ENCODE measurements at places on chromosomes 2 and 18. TPM values are rescaled to one million over a fixed set of nuclear protein-coding genes. Genes with fewer than 3 reads are reported as not detected.

TWSG1 gene
- total RNA-seq = 23.6 TPM

- H3K27ac ChIP-seq = no peak overlapping the region
- H3K36me3 ChIP-seq = no peaks in the 10 kb centered on the region
- DNase-seq = no peak
- no peaks in the 10 kb centered on the region for H3K4me1 ChIP-seq
Measured at GRCh38 chr2:120622159-120622869, 113.4 kb upstream of the GLI2 start.

- H3K36me3 ChIP-seq = no peaks in the 10 kb centered on the region
Measured at GRCh38 chr2:138444411-138444810, 57.2 kb upstream of the SPOPL start.

GRCh38 chr2:212538305-212539071 lies at the start of gene ERBB4:
Gene ERBB4 (minus strand): TSS chr2:212538802. CDS start chr2:212538530, 272 bp downstream.
- peaks cover 8% of the 10 kb centered on the region for H3K27me3 ChIP-seq
- DNase-seq = no peak
- no peaks in the 10 kb centered on the region for H3K36me3 ChIP-seq
- H3K4me3 ChIP-seq = peak within 1 kb of the TSS; percentile 37
- no peak within 1 kb of the TSS for H3K27ac ChIP-seq

- no peaks in the 10 kb centered on the region for H3K27me3 ChIP-seq
- no peak for DNase-seq
- no peaks in the 10 kb centered on the region for H3K4me1 ChIP-seq
- no peaks in the 10 kb centered on the region for H3K36me3 ChIP-seq
Measured at GRCh38 chr2:167855211-167855610, 392.2 kb downstream of the STK39 start.

PCARE gene
- total RNA-seq = not detected

- peaks cover 3% of the 10 kb centered on the region for H3K4me1 ChIP-seq
- H3K27me3 ChIP-seq = no peaks in the 10 kb centered on the region
- H3K36me3 ChIP-seq = no peaks in the 10 kb centered on the region
- DNase-seq = no peak
- no peak overlapping the region for H3K27ac ChIP-seq
- H3K4me3 ChIP-seq = no peak overlapping the region
Measured at GRCh38 chr2:206472094-206472493, 28.8 kb downstream of the ADAM23 start.

CFAP210 gene
- total RNA-seq = not detected

RNF125 gene
- 10.7 TPM for total RNA-seq

DNA sequence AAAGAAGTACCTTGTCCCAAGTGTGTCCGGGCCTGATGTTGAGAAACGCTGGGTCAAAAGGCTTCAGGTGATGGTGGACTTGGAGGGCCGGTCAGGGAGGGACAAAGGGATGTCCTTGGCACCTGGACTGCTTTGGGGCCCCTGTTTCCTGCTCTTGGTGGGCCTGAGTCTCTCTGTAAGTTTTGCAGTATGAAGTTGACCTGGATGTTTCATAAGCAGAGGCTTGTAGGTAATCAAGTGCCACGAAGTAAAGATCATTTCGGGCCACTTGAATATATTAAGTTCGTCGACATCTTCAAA lies 29.4 kb downstream of the ASAP2 start:
- DNase-seq = no peak
- no peak overlapping the region for H3K4me3 ChIP-seq
- peak overlapping the region; percentile 73 for H3K27ac ChIP-seq

- no peak overlapping the region for H3K4me3 ChIP-seq
- DNase-seq = no peak
- H3K27me3 ChIP-seq = peaks cover 19% of the 10 kb centered on the region
- H3K27ac ChIP-seq = no peak overlapping the region
- no peaks in the 10 kb centered on the region for H3K36me3 ChIP-seq
Measured at GRCh38 chr2:192190474-192190873, 4.3 kb downstream of the TMEFF2 start.

- H3K36me3 ChIP-seq = no peaks in the 10 kb centered on the region
- no peaks in the 10 kb centered on the region for H3K4me1 ChIP-seq
- H3K27ac ChIP-seq = no peak overlapping the region
- H3K4me3 ChIP-seq = no peak overlapping the region
Measured at GRCh38 chr2:174863183-174863582, 98.9 kb upstream of the CHRNA1 start.

ITGA4 gene
- 1.6 TPM for total RNA-seq

GRCh38 chr2:39408351-39409136 lies 28.5 kb downstream of the MAP4K3 start:
- no peaks in the 10 kb centered on the region for H3K27me3 ChIP-seq
- H3K27ac ChIP-seq = no peak overlapping the region
- no peaks in the 10 kb centered on the region for H3K36me3 ChIP-seq
- DNase-seq = no peak
- peaks cover 3% of the 10 kb centered on the region for H3K4me1 ChIP-seq

GRCh38 chr2:189516546-189516945 lies 64.0 kb downstream of the SLC40A1 start:
- no peak overlapping the region for H3K4me3 ChIP-seq
- no peaks in the 10 kb centered on the region for H3K4me1 ChIP-seq
- no peaks in the 10 kb centered on the region for H3K36me3 ChIP-seq
- no peak for DNase-seq

NETO1 gene
- total RNA-seq = not detected

- H3K27ac ChIP-seq = no peak overlapping the region
- H3K27me3 ChIP-seq = no peaks in the 10 kb centered on the region
- no peak for DNase-seq
- no peak overlapping the region for H3K4me3 ChIP-seq
- no peaks in the 10 kb centered on the region for H3K36me3 ChIP-seq
- no peaks in the 10 kb centered on the region for H3K4me1 ChIP-seq
Measured at GRCh38 chr2:208175069-208175839, 11.9 kb upstream of the CRYGA start.

DNA sequence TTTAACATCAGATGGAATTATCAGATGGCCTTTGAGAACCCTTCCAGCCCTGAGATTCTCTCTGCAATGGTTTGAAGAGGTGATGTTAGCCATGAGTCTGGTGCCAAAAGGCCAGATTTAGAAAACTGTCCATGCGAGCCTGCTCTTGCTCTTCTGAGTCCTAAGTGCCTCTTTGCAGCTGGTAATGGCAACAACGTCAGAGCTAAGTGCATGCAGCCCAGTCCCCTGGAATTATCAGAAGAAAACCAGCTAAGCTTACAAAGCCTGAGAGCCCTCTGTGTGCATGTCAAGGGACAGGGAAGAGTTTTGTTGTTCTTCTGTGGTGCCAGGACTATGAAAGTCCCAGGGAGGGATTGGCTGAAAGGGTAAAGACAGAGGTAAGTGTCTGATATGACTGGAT lies 89.8 kb downstream of the LOXHD1 start:
- no peaks in the 10 kb centered on the region for H3K4me1 ChIP-seq
- DNase-seq = no peak
- no peak overlapping the region for H3K27ac ChIP-seq
- no peaks in the 10 kb centered on the region for H3K36me3 ChIP-seq
- H3K4me3 ChIP-seq = no peak overlapping the region
- no peaks in the 10 kb centered on the region for H3K27me3 ChIP-seq

SLC8A1 gene
- total RNA-seq = 15.1 TPM

DNA sequence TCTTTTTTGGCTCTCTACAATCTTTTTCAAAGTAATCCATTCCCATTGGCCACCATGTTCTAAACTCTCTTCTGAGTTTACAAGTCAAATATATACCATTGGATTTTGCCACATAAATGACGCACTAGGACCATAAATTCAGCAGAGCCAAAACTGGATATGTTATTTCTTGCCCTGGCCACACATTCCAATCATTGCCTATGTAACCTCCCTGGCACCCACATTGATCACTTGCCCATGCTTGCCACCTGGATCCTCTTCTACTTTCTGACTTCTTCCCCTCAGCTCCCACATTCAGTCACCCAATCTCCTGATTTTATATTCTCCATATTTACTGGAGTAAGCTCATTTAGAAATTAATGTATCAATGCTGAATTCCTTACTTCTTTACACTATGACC lies 5.1 kb upstream of the ZC3H15 start:
- DNase-seq = no peak
- H3K36me3 ChIP-seq = no peaks in the 10 kb centered on the region
- no peak overlapping the region for H3K27ac ChIP-seq
- no peak overlapping the region for H3K4me3 ChIP-seq
- H3K27me3 ChIP-seq = no peaks in the 10 kb centered on the region

DNA sequence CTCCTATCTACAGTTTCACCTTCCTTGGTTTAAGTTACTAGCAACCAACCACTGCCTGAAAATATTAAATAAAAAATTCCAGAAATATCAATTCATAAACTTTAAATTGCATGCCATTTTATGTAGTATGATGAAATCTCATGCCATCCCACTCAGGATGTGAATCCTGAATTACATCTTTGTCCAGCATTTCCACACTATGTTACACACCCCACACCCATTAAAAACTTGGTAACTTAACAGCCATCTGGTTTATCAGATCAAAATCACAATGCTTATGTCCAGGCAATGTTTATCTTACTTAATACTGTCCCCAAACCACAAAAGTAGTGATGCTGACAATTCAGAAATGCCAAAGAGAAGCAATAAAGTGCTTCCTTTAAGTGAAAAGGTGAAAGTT lies 21.6 kb downstream of the CUL3 start:
- H3K27ac ChIP-seq = no peak overlapping the region
- no peaks in the 10 kb centered on the region for H3K4me1 ChIP-seq
- H3K27me3 ChIP-seq = no peaks in the 10 kb centered on the region
- DNase-seq = no peak
- no peaks in the 10 kb centered on the region for H3K36me3 ChIP-seq
- H3K4me3 ChIP-seq = no peak overlapping the region

EDAR gene
- total RNA-seq = 3.9 TPM

ABCG5 gene
- total RNA-seq = not detected

DNA sequence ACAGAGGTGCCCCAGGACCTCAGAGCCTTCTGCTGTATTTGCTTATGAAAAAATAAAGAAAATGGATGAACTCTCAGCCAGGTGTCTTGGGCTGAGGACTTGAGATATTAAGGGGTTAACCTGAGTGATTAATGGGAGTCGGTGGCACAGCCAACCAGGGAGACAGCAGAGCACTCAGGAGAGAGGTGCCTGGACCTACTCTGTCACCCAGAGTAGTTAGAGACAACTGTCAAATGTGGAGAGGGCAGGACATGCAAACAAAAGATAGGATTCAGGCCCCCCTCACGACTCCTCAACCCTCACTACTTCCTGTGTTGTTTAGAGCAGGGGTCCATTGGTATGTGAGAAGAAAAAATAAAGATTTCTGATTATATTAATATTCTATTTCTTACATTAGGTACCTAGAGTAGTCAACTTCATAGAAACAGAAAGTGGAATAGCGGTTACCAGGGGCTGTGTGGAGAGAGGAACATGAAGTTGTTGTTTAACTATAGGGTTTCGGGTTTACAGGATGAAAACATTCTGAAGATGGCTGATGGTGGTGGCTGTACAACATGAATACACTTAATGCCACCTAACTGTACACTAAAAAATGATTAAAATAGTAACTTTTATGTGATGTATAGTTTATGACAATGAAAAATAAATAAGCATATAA lies 28.6 kb upstream of the CETN1 start:
- no peak overlapping the region for H3K4me3 ChIP-seq
- no peak overlapping the region for H3K27ac ChIP-seq
- H3K4me1 ChIP-seq = no peaks in the 10 kb centered on the region
- H3K36me3 ChIP-seq = no peaks in the 10 kb centered on the region

Measured in esophagus squamous epithelium (tissue), 5 donors.